Muscle of arm (tissue), 14 donors: ENCODE measurements at places on chromosomes 5 and 9. TPM values are rescaled to one million over a fixed set of nuclear protein-coding genes. Genes with fewer than 3 reads are reported as not detected.

GRCh38 chr5:96214442-96215197 is 218.4 kb downstream of the PCSK1 start:
- no peak for DNase-seq

GRCh38 chr9:136560586-136560985 is 14.7 kb upstream of the NOTCH1 start:
- no peak for DNase-seq

DNA sequence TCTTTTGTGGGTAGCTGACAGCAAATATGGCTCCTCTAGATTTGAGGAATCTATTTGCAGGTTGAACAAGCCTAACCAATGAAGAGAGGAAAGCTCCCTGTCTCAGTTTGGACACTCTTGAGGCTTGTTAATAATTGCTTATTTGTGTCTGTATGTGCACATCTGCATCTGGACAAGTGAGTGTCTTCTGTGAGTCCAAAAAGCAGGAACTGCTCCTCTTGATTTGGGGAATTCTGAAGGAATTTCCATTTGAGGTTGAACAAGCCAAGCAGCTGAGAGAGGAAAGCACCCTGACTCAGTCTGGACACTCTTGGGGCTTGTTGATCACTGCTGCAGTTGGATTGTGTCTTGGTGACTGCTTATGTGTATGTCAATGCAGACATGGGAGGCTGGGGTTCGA is 211.6 kb downstream of the DTWD2 start:
- DNase-seq, result no peak

- DNase-seq, result no peak
These were observed 97.2 kb downstream of the AOPEP start for GRCh38 chr9:94823710-94824109.

DNA sequence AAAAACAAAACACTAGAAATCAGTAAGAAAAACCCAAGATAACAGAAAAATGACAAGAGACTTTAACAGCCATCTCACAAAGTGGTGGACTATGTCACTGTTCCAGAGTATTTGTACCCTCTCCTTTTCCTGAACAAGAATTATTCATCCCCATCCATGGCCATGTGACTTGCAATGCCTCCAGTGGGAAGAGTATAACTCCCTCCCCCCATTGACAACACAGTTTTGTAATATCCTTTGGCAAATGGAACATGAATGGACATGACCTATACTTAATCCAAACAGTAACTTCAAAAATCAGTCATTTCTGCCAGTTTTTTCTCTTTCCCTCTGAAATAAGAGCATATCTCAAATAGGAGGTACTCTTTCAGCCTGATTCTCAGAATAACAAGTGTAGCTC is 33.9 kb downstream of the PTBP3 start:
- no peak for DNase-seq

DNA sequence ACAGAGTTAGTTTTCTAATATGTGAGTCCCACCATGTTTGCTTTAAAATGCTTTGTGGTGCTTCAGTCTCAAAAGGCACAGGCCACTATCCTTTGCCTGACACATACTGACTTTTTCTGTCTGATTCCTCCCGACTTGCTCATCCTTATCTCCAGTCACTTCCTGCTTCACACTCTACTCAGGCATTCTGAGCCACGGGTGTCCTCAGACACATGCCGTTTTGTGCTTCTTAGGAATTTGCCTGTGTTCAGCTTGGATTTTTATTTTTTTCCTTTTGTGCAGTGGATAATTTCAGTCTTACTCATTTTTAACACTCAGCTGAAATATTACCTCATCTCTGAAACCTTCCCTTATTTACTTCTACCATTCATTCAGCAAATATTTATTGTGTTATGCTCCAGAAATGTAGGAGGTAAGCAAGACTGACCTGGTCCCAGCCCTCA is 54.1 kb downstream of the MAN2A1 start:
- DNase-seq, result no peak

GRCh38 chr5:135887881-135888614 is 7.6 kb downstream of the IL9 start:
- no peak for DNase-seq

GRCh38 chr9:29311221-29311620 is 1737.9 kb upstream of the C9orf72 start:
- no peak for DNase-seq

DNA sequence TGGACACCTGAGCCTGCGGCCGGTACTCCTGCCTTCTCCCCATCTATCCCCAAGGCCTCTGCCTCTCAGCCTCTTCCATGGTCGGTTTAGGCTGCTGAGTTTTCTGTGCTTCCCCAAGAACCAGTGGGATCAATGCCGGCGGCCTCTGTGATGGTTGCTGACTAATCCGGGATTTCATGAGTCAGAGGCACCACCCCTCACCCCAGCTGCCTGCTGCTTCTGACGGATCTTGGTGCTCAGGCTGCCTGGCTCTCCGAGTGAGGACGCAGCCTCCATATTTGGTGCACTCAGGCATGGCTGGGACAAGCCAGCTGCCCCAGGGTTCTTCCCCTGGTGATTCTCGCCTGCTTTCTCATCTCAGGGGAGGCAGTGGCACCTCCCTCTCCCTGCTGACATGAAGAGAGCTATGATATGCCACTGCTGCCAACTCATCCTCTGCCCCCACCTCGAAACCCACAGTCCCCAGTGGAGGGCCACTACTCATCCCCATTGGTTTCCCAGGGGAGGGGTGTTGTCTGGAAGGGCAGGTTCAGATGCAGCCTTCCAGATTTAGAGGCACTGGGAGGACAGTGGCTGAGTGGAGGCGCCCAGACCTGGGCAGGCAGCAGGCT is 3.3 kb upstream of the MAN1B1 start:
- DNase-seq, result no peak

Gene RNF44
- 51.8 TPM for polyA plus RNA-seq

Gene MPDZ
- polyA plus RNA-seq, result 40.8 TPM
